ENCODE measurements at places on chromosomes 5 and 9.

DNA sequence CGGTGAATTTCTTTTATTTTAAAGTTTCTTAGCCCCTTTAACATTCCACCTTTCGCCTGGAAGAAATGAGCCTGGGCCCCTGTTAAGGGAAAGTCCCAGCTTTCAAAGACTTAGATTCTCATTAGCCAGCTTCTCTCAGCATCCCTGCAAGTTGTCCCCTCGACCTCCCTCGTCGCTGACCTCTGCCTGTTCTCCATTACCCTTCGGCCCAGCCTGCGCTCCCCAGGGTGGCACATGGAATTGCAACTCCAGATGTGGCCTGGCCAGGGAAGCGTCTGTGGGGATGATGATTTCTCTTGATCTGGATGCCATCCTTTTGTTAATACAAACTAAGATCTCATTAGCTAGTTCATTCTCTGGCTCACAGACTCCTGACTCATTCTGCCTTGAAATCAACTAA, 43.4 kb upstream of the FANCC start:
- no peak for DNase-seq

DNA sequence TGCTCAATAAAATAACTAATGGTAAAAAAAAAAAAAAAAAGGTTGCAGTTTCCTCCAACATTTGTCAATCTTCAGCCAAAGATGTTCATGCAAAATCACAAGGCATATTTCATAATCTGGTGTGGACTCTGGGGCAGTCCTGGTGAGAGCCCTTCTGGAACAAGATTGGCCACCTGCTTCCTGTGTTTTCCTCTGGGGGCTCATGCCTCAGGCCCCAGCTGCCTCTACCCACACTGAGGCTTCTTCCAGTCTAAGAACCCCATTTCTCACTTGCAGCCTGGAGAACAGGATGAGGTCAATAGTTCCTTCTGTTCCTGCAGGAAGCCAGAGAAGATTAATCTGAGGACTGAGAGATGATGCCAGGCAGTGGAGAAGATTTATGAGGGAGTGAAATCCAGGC, 492.6 kb upstream of the BRINP1 start:
- DNase-seq, result no peak

GRCh38 chr9:107673861-107674720, 184.5 kb upstream of the KLF4 start:
- no peak for DNase-seq

DNA sequence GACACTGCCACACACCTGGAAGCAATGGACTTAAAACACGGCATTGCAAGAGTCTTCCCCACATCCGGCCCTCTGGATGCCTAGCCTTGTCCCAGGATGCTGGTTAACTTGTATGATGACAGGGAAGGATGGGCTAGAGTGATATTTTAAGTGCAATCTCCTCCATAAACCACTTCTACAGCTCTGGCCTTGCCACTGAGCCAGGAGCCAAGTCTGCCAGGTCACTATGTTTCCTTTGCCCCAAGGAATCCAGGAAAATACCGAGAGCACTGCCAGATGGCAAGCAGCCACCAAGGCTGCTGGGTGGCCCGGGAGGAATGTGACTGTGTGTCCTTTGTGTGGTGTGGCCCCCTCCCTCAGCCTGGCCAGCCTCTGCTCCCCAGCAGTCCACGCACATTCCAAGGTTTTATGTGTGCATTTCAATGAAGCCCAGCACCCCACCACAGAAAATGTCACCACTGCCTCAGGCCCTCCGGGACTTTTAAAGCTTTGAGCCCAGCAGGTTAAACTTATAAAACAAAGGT, 106.0 kb downstream of the FRMD3 start:
- DNase-seq, result no peak

DNA sequence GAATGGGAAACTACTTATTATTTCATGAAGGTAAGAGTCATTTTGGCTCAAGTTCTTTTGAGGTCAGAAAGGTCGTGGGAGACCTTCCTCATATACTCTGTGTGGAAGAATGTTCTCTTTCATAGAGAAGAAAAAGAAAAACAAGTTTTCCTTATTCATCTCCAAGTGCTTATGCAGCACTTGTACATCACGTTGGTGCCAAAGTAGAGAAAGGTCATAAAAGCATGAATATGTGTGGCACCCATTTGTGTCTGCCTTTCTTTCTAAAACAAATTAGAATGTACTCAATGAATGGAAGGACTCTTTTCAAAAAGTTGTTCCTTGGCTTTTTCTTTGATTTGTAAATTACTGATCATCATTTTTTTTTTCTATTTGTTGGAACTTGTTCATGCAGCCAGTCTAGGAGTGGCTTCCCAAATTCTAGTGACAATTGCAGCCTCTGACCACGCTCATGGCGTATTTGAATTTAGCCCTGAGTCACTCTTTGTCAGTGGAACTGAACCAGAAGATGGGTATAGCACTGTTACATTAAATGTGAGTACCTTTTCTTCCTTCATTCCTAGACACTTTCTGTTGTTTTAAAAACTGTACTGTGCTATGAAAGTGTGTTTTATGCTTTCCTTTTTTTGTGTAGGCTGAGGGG, 122.4 kb downstream of the ADGRV1 start:
- DNase-seq, result no peak

DNA sequence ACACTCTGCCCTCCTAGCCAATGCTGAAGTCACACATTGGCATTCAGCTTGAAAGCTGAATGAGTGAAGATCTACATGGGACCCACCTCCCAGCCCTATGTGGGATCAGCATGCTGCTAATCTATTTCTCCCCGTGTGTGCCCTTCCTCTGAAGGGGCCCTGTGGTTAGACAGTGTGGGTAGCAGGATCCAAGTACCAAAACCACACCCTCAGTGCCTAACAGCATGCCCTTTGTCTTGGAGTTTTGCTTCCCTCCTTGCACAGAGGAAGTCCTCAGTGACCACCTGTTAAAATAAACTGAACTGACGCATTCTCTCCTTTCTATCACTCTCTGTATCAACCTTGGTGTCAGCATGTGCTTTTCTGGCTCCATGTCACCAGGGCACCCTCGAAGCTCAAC, 25.0 kb downstream of the SH3TC2 start:
- DNase-seq, result no peak

DNA sequence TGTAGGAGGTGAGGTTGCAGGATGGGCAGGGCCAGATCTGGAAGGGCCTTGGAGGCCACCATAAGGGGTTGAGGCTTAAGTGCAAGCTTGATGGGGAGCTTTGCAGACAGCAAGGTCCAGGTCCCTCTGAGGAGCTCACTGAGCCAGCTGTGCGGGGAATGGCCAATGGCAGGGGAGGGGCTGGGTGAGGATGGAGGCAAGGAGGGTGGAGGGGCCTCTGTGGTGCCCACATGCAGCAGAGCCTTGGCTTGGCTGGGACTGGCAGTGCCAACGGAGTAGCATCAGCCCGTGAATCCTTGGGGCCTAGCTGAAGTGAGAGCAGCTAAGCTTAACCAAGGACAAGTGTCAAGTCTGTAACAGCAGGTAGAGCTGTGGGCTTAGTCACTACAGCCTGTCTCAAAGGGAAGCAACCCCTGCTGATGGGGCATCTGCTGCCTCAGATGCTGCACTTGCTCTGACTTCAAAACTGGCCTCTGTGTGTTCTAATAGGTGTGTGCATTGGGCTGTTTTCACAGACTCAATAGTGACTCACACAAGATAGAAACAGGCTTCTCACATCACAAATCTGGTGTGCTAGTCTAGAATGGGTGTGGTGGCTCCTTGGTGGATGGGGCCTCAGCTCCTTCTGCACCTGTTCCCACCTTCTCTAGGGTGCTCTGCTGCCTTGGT, 16.3 kb downstream of the GALNT12 start:
- no peak for DNase-seq

DNA sequence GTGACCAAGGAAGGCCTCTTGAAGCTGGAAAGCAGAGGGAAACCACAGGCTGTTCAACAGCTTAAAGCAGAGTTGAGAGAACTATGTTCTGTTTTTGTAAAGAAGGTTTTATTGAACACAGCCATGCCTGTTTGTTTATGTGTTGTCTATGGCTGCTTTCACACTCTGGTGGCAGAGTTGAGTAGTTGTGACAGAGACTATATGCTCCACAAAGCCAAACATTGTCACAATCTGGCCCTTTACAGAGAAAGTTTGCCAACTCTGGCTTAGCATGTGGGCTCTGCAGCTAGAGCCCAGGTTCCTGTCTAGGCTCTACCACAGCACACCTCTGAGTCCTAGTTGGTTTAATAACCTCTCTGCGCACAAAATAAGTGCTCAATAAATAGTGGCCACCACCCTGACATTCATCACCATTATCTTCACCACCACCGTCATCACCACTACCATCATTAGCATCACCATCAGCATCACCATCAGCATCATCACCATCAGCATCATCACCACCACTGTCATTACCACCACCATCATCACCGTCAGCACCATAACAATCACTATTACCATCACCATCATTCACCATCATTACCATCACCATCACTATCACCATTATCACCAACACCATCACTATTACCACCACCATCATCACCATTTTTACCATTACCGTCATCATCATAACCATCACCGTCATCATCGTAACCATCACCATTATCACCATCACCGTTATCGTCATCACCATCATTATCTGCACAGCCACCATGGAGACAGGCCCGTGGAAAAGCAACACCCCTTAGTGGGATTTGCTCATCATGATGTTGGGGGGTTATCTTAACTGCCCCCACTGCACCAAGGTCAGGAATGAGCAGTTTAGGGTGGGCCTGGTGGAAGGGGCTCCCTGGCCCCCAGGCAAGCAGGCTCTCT, 18.3 kb downstream of the AKNA start:
- no peak for DNase-seq

- DNase-seq, result no peak
Observed at GRCh38 chr5:39816156-39816845, 391.5 kb upstream of the DAB2 start.

DNA sequence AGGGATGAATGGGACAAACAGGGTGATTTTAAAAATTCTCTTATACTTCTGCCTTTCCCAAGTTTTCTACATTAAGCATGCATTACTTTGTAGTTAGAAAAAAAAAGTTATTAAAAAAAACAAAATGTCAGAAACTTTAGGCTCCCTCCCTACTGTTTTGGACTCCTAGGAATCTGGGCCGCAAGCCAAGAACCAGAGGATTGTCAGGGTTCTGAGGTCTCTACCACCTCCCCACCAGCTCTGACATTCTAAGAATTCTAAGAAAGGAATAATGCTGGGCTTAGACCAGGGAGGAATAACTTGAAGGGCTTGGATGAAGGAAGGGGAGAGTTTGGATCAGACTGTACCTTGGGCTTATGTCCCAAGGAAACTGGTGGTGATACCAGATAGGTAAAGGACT, 1.1 kb upstream of the ARHGEF39 start:
- no peak for DNase-seq

DNA sequence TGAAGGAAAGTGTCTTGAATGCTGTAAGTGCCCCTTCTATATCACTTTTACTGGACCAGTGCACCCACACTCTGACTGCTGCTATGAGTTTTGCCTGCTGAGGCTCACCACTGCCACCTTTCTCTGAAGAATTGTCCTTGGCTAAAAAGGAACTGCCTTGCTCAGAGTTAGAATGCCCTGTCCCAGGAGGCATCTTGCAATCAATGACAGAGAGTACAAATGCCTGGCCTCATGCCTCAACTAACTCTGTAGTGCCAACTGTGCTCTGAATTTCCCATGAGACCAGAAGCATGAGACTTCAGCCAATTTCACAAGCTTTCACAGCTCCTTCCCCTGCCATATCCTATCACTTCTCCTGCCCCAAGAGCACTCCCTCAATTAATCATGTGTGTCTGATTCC, 569.7 kb downstream of the ZNF608 start:
- no peak for DNase-seq

DNA sequence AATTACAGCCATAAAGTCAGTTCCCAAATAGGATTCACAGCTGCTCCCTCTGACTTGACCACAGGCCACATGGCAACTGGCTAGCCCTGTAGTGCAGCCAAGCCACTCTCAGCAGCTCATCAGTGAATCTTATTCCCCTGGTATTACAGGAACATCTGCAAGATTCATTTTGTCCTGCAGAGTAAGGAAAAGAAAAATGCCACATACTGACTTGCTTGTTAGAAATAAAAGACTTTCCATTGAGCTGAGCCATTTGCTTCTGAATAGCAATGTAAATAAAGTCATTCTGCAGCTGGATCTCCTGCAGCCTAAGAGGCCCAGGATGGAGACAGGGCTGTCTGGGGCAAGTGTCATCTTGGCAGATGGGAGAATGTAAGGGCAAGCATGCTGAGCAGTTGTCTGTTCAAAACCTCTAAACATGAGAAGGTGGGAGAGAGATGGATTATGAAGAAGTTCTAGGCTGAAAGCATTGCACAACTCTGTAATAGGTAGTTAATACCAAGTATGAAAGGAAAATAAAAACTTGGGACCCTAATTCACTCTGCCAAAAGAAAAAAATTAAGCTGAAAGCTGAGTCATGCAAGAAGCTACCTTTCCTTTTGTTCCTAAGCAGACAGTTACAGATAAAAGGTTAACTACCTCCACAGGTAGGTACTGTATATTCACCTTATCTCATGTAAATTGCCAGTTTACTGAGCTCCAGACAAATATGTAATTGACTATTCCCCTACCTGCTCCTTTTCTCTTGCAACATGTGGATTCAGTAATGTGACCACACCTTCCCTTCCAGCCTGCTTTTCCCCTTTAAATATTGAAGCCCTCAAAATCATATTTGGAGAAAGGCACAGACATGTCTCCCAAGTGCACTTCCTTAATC, 244.4 kb upstream of the RAI14 start:
- DNase-seq, result no peak

GRCh38 chr5:80925931-80926330, 34.2 kb upstream of the RASGRF2 start:
- DNase-seq, result no peak

DNA sequence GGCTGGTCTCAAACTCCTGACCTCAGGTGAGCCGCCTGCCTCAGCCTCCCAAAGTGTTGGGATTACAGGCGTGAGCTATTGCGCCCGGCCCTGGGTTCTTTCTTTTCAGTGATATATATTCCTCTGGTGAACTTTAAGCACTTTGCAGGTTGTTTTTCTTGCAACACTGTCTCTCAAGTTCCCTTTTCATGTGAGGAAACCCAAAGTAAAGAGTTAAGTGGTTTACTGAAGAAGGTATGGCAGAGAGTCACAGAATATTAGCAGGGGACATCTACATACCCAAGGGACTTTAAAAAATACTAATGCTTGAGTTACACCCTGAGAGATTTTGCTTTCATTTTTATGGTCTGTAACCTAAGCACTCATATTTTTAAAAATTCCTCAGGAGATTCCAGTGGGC, 6.7 kb upstream of the GAPT start:
- DNase-seq, result no peak

DNA sequence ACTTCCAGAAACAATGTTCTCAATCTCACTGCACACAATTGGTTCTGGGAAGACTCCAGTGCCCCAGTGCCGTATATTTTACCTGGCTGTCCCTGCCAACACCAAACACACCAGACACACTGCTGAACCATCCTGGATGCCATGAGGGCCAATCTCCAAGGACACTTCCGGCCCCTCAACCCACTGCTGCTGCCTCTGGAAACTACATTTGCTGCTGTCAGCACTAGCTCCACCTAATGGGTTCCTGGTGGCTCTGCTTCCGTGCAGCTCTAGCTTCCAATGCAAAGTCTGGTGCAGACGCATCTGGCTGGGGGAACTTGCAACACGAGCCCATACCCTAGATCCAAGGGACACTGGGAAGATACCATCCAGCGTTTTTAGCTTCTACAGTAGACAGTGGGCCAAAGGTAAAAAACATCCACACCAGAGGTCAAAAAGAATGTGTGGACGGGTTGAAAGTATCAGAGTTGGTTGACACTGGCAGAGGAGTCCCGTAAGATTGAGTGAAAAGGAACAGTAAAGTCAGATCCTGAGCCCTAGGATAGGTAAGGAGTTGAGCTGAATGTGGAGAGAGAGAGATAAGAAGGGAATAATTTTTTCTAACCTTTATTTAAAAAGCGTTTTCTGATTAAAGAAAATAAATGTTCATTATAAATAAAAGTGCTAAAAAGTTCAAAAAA, 99.7 kb upstream of the KIF2A start:
- no peak for DNase-seq

- no peak for DNase-seq
Observed at GRCh38 chr5:10401498-10401897, 40.2 kb upstream of the ROPN1L start.

Data from stimulated activated CD4-positive, alpha-beta T cell treated with anti-CD3 and anti-CD28 coated beads, Interleukin-1b, Interleukin-23, amount 100 ng/mL, for 1 hour (primary cell).